RKO (cell line): ENCODE measurements at places on chromosomes 7 and 10.

GRCh38 chr10:36555036-36555435 lies 570.4 kb upstream of the ANKRD30A start:
- DNase-seq, result no peak

- DNase-seq, result no peak
Measured at GRCh38 chr7:83588602-83589240, 60.2 kb downstream of the SEMA3E start.

GRCh38 chr7:142919656-142920055 lies 13.9 kb downstream of the TRPV5 start:
- DNase-seq, result no peak

DNA sequence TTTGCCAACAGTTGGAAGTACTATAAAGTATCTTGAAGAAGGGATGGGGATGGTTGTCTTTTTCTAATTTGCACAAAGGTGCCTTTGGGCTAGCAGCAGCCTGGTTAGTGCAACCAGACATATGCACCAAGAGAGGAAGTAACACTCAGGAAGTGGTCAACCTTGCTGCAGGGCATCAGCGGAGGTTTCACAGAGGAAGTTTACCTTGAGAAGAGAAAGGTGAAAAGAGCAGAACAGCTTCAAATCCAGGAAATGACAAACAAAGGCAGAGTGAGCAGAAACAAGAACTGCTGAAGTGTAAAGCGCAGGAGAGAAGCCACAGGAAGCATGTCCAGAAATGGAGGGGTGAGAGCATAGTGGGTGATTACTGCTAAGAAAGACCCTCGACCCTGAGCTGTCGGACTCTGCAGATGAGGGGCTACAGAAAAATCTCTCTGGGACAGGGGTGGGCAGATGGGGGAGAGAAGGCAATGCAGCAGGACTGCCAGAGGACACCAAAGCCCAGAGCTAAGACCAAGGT lies 66.9 kb downstream of the STK17A start:
- DNase-seq, result no peak

DNA sequence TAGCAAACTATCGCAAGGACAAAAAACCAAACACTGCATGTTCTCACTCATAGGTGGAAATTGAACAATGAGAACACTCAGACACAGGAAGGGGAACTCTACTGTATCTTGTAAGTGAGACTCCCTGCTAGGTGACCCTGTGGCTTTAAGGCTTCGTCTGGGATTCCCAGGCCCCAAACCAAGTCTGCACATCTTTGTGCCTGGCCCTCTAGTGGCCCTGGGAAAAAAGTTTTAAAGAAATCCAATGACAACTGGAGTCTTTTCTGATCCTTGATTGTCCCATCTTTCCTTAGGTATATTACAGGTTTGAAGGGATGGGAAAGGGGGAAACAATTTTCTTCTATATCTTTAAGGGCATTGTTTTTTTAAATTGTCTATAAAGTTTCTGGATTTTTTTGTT lies 10.6 kb upstream of the LIPM start:
- DNase-seq, result peak; percentile 59

DNA sequence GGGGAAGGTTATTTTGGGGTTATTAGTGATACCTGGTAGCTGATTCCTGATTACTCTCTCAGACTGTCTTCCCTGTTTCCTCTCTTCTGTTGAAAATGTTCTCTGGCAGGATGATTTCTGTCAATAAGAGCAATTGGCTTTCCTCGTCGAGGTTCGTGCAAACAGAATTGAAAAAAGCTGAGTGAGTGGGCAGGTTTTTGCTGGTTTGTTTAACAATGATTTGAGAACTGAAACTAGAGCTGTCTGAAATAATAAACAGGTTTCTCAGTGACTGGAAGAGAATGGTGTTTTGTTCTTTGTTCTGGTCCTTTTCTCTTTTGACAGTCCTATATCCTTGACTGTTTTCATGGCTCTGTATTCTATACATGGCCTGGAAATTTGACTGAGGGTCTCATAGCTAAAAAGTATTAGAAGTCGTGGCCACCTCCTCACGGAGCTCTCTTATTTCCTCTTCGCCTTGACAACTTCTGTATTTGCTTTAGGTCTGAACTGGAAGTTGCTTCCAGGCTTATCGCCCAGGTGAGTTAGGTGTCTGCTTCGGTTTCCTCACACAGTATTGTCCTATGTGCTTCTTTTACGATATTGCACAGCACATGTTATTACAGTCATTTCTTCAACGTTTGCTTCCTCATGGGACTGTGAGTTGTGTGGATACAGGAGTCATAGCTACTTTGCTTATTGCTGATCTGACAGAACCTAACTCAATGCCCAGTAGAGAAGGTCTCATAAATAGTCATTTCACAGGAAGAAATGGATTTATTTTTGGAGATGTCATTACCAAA lies 403.6 kb downstream of the NRG3 start:
- DNase-seq, result no peak

- DNase-seq, result no peak
Measured at GRCh38 chr10:78462176-78462575, 428.5 kb downstream of the RPS24 start.

DNA sequence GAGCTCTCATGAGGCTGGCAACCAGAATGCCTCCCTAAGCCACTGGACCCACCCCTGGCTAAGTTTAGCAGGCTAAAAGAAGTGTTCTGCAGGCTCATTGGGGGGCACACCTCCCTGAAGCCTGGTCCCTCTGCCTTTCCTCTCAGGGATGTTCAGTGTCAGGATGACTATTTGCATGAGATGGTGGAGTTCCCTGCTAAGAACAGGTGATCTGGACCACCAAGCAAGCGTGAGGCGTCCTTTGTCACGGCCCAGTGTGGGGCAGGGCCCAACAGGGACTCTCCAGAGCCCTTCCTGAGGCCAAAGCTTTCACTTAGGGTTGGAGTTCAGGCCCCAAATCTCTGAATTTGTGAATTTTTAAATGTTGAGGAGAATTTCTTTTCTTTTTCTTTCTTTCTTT lies 12.0 kb downstream of the SUFU start:
- DNase-seq, result no peak

GRCh38 chr10:124657806-124658205 lies 86.4 kb downstream of the FAM53B start:
- DNase-seq, result no peak

GRCh38 chr10:13808556-13809391 lies 222.0 kb downstream of the PRPF18 start:
- no peak for DNase-seq

DNA sequence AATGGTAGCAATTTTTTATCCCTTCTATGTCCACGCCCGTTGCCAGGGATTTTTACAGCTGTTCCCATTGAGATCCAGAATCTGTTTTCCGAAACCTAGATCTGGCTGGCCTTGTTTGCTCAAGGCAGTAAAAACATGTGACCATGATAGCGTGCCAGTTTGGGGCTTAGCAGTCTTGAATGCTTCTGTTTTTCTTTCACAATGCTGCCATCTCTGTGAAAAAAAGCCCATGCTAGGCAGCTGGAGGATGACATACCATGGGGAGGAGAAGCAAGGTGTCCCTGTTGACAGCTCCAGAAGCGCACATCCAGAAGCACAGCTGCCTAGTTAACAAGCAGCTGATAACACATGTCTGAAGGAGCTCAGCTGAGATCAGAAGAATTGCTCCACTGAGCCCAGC lies 2.2 kb upstream of the ZNF92 start:
- DNase-seq, result no peak

DNA sequence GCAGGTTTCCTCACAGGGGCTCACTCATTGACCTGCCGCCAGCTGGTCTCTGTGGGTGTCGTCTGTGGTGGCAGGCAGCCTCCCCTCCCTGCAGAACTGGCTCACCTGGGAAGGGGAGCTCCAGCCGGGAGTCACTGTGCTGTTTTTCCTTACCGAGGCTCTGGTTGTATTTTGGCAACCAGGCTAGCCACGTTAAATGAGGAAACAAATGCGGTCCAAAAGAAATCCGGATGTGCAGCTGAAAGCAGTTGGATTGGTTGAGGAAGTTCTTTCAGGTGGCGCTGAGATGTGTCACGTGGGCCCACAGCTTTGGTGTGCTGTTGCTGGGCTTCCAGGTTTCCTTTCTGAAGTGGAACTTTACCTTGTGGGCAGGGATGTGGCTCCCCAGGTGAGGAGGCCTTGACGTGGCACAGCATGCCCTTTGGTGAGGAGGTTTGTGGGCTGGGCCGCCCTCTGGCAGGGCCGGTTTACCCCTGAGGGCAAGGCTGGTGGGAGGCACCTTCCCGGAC lies 14.2 kb downstream of the MTURN start:
- DNase-seq, result no peak
